ENCODE measurements at places on chromosomes 4 and X. TPM values are rescaled to one million over a fixed set of nuclear protein-coding genes. Genes with fewer than 3 reads are reported as not detected.

GRCh38 chrX:63755892-63756291, 29.1 kb downstream of the ARHGEF9 start:
- H3K4me3 ChIP-seq, result no peak overlapping the region
- peaks cover 25% of the 10 kb centered on the region for H3K4me1 ChIP-seq
- no peaks in the 10 kb centered on the region for H3K36me3 ChIP-seq

GRCh38 chr4:103996064-103996463, 276.3 kb upstream of the TACR3 start:
- H3K36me3 ChIP-seq, result no peaks in the 10 kb centered on the region
- H3K27ac ChIP-seq, result no peak overlapping the region
- H3K4me3 ChIP-seq, result no peak overlapping the region
- no peak for DNase-seq
- no peaks in the 10 kb centered on the region for H3K4me1 ChIP-seq

GRCh38 chrX:15721911-15722310, 16.2 kb upstream of the CA5B start:
- no peak for DNase-seq
- H3K27me3 ChIP-seq, result no peaks in the 10 kb centered on the region
- H3K27ac ChIP-seq, result no peak overlapping the region
- H3K4me1 ChIP-seq, result no peaks in the 10 kb centered on the region
- no peak overlapping the region for H3K4me3 ChIP-seq

DNA sequence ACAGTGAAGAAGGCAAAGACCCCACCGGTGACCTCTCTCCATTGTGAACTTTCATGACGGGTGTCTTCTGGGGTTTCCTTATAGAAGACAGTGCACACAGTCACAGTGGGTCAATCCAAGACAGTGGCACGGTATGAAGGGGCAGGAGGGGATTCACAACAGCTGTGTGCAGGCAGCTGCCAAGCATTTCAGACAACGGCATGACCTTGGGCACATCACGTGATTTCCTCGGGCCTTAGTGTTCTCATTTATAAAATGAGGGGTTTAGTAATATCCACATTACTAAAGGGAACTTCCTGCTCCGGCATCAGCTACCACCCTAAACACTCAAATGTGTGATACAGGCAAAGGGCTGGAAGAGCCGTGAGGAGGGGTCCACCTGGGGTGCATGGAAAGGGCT, 42.9 kb downstream of the RBM47 start:
- no peaks in the 10 kb centered on the region for H3K4me1 ChIP-seq
- H3K4me3 ChIP-seq, result no peak overlapping the region
- no peaks in the 10 kb centered on the region for H3K36me3 ChIP-seq

- H3K27ac ChIP-seq, result peak overlapping the region; percentile 68
- H3K27me3 ChIP-seq, result no peaks in the 10 kb centered on the region
- peak overlapping the region; percentile 26 for H3K4me3 ChIP-seq
- DNase-seq, result no peak
- no peaks in the 10 kb centered on the region for H3K36me3 ChIP-seq
These were observed 32.1 kb upstream of the GLRA2 start for GRCh38 chrX:14497184-14497666.

- no peaks in the 10 kb centered on the region for H3K27me3 ChIP-seq
- H3K36me3 ChIP-seq, result no peaks in the 10 kb centered on the region
- DNase-seq, result no peak
- peaks cover 6% of the 10 kb centered on the region for H3K4me1 ChIP-seq
- no peak overlapping the region for H3K27ac ChIP-seq
- no peak overlapping the region for H3K4me3 ChIP-seq
These were observed 54.6 kb downstream of the PROM1 start for GRCh38 chr4:16029262-16029661.

DNA sequence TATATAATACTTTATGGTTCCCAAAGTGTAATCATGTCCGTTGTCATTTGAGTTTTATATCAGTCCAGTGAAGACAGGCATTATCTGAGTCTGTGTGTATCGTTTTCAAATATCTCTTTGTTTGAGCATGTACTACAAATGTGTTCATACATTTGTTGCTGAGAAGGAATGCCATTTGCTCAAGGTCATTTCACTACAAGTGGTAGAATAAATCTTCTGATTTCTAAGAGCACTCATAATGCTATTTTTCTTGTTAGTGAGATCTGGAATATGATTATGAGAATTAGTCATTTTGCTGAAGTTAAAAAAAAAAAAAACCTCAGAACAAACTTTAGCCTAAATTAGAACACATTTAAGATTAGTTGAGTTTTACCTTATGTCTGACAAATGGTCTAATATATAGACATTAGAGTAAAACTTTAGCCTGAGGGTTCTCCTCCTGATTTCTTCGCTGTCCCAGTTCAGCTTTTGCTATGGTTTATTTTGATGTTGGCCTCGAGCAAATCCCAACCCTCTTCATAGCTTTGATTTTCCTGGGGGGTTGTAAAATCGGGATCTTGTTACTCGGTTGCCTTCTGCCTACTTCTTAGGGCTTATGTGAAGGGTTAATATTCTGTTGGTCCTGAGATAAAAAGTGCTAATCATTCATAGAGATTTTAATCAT, 87.1 kb downstream of the TMEM131L start:
- no peak overlapping the region for H3K4me3 ChIP-seq
- peak overlapping the region; percentile 64 for H3K27ac ChIP-seq
- no peaks in the 10 kb centered on the region for H3K36me3 ChIP-seq
- H3K27me3 ChIP-seq, result no peaks in the 10 kb centered on the region

DNA sequence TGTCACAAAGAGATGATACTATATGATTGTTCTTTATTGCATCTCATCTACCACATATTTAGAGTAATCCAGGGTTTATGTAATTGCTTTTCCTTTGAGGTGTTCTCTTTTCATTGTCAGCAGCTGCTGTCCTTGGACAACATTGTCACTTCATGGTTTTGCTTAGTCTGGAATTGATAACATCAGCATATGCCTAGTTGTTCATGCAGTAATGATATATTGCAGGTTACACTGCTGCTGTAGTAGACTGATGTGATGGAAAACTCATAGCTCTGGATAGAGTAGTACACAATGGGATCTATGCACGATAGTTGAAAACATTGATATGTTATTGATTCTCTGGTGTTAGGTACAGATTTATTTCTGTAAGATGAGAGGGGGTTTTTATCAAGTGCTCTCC, 13.7 kb downstream of the NEIL3 start:
- no peak overlapping the region for H3K27ac ChIP-seq
- no peaks in the 10 kb centered on the region for H3K36me3 ChIP-seq
- no peak overlapping the region for H3K4me3 ChIP-seq
- H3K4me1 ChIP-seq, result no peaks in the 10 kb centered on the region
- no peaks in the 10 kb centered on the region for H3K27me3 ChIP-seq

DNA sequence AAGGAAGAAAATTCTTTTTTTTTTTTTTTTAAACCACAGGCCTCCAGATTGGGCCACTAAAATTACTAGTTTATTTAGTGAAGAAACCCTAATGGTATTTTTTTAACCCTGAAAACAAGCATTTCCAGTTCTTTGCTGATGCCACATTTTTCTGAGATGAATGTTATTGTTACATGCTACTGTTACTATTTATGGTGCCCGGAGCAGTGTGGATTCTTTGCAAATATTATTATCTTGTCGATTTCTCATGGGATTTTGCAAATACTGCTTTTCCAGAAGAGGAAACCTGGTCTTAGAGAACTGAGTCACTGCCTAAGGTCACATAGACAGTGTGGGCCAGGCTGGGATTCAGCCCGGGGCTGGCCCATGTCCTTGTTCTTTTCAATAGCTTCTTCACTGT, 8.7 kb upstream of the ALAS2 start:
- no peak overlapping the region for H3K4me3 ChIP-seq
- H3K4me1 ChIP-seq, result no peaks in the 10 kb centered on the region
- no peak for DNase-seq
- no peak overlapping the region for H3K27ac ChIP-seq

GRCh38 chrX:129310000-129310399, 213.3 kb downstream of the SMARCA1 start:
- no peaks in the 10 kb centered on the region for H3K4me1 ChIP-seq
- no peaks in the 10 kb centered on the region for H3K36me3 ChIP-seq
- H3K27me3 ChIP-seq, result no peaks in the 10 kb centered on the region
- H3K4me3 ChIP-seq, result no peak overlapping the region

DNA sequence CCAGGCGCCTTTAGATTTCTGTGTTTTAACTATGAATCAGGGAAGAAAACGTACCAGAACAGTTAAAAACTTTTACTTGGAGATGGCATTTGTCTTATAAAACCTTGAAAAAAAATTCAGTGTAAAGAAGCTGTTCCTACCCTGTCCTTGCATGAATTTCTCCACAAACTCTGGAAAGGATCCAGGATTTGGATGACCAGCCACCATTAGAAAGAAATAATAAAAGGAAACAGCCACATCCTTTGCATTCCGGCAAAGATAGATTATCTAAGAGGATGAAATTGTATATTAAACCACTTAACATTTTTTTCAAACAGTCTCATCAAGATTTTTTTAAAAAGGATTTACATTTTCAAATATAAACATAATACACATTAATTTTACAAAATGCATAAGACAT, 10.6 kb downstream of the SULT1E1 start:
- H3K4me3 ChIP-seq, result no peak overlapping the region
- no peaks in the 10 kb centered on the region for H3K36me3 ChIP-seq
- DNase-seq, result no peak

GRCh38 chrX:106802063-106802387, 448 bp upstream of the TBC1D8B start:
- H3K36me3 ChIP-seq, result no peaks in the 10 kb centered on the region
- peak overlapping the region; percentile 37 for H3K27ac ChIP-seq
- no peaks in the 10 kb centered on the region for H3K27me3 ChIP-seq
- no peak for DNase-seq

DNA sequence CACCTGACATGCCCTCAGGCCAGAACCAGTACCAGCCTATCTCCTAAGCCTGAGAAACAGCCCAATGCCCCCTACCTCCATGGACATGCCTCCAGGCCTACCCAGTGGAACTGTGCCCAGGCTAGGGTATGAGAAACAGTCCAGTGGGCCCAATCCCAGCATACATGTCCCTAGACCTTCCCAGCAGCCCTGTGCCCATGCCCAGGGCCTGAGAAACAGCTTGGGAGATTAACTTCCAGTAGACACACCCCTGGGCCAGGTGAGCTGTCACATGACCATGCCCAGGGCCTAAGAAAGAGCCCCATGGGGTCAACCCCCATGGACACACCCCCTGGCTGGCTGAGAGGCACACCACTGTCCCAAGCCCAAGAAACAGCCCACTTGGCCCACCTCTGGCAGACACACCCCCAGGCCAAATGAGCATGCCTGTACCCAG, 78.8 kb downstream of the CBR4 start:
- H3K27me3 ChIP-seq, result no peaks in the 10 kb centered on the region
- peaks cover 37% of the 10 kb centered on the region for H3K36me3 ChIP-seq
- DNase-seq, result peak; percentile 65

- H3K27ac ChIP-seq, result no peak overlapping the region
- no peaks in the 10 kb centered on the region for H3K36me3 ChIP-seq
- no peaks in the 10 kb centered on the region for H3K4me1 ChIP-seq
These were observed 75.9 kb downstream of the SLC9A7 start for GRCh38 chrX:46683048-46683447.

- H3K36me3 ChIP-seq, result no peaks in the 10 kb centered on the region
- H3K27ac ChIP-seq, result no peak overlapping the region
- no peak for DNase-seq
- H3K27me3 ChIP-seq, result no peaks in the 10 kb centered on the region
- no peaks in the 10 kb centered on the region for H3K4me1 ChIP-seq
These were observed 26.4 kb downstream of the CDKN2AIP start for GRCh38 chr4:183470821-183471220.

The TCEAL7 gene
- total RNA-seq, result 34.9 TPM

The CNKSR2 gene
- 6.1 TPM for total RNA-seq

The SLIT2 gene
- total RNA-seq, result 49.0 TPM

The JAKMIP1 gene
- total RNA-seq, result 1.7 TPM

The TRIM60 gene
- not detected for total RNA-seq
